ENCODE measurements at places on chromosomes 7 and 10.

DNA sequence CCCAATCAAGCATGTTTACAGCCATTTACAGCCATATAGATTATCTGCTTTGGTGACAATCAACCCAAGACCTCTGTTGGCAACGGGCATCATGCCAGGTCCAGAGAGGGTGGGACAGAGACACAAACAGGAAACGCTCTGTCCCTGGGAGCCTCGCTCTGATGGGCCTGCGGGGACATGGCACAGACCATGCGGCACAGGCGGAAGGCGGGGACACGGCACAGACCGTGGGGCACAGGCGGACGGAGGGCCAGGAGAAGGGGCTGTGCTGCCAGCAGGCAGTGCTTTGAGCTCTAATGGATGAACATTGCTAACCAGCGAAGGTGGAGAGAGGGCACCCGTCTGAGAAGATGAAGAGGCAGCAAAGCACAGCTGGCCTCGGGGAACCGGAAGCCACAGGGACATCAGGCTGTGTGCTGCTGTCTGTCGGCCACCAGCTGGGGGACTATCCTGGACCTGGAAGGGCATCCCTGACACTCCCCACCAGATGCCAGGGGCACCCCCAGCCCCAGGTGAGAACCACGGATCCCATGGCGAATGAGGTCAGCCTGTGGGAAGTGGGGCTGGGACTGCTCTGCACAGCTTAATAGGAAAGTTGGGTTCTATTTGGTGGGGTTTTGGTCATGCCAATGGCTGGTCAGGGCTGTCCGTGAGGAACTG lies 61.0 kb downstream of the DIP2C start:
- no peak for DNase-seq

DNA sequence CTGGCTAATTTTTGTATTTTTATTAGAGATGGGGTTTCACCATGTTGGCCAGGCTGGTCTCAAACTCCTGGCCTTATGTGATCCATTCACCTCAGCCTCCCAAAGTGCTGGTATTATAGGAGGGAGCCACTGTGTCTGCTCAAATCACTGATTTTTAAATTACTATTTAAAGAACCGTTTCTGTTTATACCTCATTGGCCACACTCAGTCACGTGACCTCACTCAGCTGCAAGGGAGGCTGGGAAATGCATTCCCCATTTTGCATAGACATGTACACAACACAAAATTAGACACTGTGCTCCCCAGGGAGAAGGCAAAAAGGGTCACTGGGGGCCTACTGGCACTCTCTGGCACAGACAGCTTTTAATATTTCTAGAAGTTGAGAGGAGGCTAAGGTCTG lies 13.6 kb upstream of the CALU start:
- DNase-seq, result no peak

DNA sequence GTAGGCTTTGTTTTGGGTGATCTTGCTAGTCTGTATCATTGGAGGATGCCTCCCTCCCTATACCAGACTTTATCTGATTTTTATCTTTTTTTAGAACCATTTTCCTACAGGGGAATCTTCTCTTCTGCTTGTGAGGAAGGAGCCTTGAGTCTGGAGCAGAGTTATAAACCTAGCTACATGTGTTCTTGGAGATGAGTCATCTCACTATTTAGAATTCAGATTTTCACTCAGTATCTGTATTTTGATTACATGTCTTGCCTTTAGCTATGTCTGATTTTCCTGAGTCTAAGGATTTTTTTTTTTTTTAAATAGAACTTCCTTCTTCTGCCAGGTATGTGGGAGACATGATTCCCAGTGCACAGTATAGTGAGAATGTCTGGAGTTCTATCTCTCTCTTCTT lies 211.6 kb upstream of the MBL2 start:
- no peak for DNase-seq

DNA sequence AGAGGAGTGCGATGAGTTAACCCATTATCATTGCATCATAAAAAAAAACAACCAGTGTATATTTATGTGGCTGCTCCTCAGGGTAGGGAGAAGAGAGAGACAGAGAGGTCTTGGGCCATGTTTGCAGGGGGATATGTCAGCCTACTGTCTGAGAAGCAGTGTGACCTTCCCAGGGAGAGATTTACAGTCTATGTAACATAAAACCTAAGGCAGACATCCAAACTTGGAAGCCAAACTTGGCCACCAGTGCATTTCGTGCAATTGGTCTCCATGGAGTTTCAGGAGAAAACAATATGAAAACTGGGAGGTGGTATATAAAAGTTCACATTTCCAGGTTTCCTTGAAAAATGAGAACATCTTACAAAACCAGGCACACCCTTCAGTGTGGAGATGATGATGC lies 85.9 kb upstream of the CXCL12 start:
- DNase-seq, result no peak

GRCh38 chr10:98259606-98260315 lies 8.2 kb downstream of the LOXL4 start:
- DNase-seq, result no peak

GRCh38 chr10:8617792-8618191 lies 563.3 kb downstream of the GATA3 start:
- DNase-seq, result no peak

GRCh38 chr7:69318794-69319193 lies 279.5 kb upstream of the AUTS2 start:
- DNase-seq, result no peak

GRCh38 chr10:22534849-22535604 lies 179.4 kb downstream of the PIP4K2A start:
- no peak for DNase-seq

DNA sequence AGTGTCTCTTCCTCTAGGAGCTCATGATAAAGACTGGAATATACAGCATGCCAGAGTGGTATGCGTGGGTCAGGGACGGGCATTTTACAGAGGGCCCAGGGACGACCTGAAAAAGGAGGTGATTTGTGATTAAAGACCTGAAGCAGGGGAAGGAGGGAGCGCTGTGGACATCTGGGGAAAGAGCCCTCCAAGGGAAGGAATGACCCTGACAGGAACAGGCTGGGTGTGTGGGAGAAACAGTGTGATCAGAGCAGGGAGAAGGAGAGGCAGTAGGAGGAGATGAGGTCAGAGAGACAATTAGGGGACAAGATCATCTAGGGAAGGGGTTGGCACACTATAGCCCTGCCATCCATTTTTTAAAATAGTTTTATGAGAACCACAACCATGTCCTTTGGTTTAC lies 3.4 kb upstream of the RASSF4 start:
- no peak for DNase-seq

- no peak for DNase-seq
Observed at GRCh38 chr7:28200598-28200997, 20.0 kb upstream of the JAZF1 start.
